Colonic mucosa (tissue), 4 donors: ENCODE measurements at places on chromosomes 11 and 22. TPM values are rescaled to one million over a fixed set of nuclear protein-coding genes. Genes with fewer than 3 reads are reported as not detected.

- DNase-seq: no peak
Observed at GRCh38 chr11:68684385-68685356, at the start of gene GAL. GAL (plus strand) TSS chr11:68684544; CDS start chr11:68684924, 380 bp downstream.

DNA sequence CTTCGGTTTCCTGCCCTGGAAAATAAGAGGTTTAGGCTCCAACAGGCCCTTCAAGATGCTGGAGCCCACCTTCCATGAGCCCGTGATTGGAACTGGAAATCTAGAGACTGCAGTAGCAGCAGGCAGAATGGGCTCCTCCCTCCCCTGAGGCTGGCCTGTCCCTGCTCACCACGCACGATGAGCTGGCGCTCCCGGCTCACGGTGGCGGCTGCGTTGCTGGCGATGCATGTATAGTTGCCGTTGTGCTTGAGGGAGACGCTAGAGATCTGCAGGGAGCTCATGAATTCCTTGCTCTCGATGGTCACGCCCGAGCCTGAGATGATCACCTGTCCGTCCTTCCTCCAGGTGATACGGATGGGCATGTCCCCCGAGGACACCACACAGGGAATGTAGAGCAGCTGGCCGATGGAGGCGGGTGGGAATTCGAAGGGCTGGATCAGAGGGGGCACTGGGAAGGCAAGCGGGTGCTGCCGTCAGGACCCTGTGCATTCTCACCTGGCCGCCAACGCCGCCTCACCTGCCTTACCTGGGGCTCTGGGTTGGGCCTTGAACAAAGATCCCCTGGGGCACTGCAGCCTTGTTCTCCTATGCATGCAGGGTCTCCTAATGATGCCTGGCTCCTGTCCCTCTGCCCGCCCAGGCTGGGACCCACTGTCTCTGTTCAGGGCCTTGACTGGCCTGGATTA lies 177.8 kb downstream of the CEP164 start:
- no peak for DNase-seq

DNA sequence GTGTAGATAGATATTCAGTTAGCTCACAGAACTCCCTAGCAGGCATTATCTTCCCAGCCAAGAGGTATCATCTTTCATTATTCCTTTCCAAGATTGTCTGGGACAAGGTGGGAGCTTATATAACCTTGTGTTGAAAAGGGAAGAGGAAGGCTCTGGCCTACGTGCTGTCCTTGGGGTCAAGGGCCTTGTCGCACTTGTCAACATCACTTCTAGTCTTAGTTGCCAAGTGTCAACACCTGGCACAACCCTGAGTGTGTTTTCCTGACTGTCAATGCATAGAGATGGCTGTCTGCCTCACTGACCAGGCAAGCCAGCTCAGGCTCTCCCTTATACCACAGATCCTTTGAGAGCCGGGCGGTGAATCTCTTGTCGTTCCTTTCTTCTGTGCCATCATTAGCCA lies 331.9 kb downstream of the CNTN5 start:
- no peak for DNase-seq

The OR4C15 gene
- not detected for total RNA-seq

GRCh38 chr11:121248496-121248895 lies 44.1 kb upstream of the SC5D start:
- DNase-seq: no peak

The FGF19 gene
- 0.22 TPM for total RNA-seq

The MS4A3 gene
- not detected for total RNA-seq

The POU2F3 gene
- total RNA-seq: 0.77 TPM
